ENCODE measurements at places on chromosomes 2 and 18.

DNA sequence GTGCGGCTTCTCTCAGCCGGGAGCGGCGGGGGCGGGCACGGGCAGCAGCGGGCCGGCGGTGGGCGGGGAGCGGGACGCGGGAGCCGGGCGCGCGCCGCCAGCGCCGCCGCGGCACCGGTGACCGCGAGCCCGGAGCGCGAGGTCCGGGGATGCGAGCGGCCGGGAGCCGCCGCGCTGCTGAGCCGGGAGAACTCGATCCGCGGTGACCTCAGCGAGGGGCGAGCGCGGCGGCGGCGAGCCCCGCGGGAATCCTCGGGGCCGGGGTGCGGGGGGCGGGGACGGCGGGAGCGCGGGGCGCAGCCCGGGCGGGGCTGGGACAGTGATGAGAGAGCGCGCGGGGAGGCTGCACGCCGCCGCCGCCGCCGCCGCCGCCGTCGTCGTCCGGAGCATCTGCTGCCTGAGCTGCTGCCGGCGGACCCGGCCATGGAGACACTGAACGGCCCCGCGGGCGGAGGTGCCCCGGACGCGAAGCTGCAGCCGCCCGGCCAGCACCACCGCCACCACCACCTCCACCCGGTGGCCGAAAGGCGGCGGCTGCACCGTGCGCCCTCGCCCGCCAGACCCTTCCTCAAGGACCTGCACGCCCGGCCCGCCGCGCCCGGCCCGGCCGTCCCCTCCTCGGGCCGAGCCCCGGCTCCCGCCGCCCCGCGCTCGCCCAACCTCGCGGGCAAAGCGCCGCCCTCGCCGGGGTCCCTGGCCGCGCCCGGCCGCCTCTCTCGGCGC lies at the start of gene MTCL1:
Gene MTCL1 (plus strand): TSS at position 319 of the 723 bp plus-strand sequence. CDS start 105 bp downstream, at position 424.
- DNase-seq: no peak

GRCh38 chr2:10926191-10926820 lies 14.6 kb downstream of the KCNF1 start:
- no peak for DNase-seq

GRCh38 chr18:72799106-72799505 lies 68.7 kb downstream of the NETO1 start:
- no peak for DNase-seq

- no peak for DNase-seq
Measured at GRCh38 chr18:30387401-30387800, 655.1 kb downstream of the DSC3 start.

DNA sequence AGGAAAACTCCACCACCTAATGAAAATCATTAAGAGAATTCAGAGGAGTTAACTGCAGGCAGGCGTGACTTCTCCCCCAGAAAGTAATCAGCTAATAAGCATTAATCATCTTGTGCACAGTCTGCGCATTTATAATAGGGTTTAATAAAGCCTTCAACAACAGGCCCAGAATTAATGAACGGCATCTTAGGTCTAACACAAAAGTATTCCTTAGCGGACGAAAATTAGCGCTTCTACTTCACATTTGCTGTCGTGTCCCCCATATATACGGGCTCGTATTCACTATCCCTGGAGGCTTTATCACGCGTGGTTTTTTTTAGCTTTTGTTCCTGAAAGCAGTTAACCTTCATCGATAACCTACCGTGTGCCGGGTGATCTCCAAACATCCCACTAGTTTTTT lies 1.8 kb downstream of the ATP8B1 start:
- DNase-seq: no peak

DNA sequence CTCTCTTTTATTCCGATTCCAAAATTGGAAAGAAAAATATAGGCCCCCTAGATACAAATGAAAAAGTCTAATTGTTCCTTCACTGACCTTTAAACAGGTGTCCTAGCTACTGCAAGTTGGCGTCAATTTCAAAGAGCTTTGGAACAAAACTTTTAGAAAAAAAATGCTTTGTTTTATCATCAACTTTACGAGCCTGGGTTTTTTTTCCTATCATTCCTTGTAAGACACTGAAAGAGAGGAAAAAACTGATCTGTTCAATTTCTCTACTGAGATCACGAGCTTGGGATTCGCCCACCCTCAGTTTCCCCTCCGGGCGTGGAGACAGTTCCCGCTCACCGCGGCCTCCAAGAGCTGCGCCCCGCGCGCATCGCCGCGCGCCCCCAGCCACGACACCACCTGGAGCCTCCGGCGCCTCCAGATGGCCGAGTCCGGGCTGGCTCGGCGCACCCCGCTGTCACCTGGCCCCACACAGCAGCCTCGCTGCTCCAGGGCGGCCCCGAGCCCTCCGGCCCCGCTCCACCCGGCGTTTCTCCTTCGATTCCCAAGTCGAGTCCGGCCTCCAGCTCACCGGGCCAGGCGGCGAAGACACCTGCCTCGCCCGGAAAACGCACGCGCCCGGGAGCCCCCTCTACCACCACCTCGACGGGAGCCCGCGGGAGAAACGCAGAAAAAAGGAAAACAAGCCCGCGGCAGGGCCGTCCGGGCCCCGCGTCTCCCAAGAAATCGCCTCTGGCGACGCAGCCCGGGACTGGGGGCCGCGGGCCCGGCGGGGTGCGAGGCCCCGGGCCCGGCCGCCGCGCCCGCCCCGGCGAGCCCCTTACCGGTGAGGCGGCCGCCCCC lies 656 bp downstream of the TBC1D8 start:
- peak; percentile 6 for DNase-seq

DNA sequence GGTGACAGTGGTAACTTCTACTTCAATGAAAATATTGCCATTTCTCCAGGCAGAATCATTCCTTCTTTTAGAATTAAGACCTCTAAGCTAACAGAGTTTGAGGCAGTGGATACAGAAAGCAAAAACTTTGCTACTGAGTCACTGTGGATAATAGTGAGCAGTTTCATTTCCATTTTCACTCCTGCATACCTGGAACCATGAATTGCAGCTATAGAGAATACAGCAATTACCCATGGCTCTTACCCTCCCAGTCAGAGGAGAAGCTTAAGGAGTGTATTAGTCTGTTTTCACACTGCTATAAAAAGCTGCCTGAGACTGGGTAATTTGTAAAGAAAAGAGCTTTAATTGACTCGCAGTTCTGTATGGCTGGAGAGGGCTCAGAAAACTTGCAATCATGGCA lies 531.4 kb upstream of the CNTNAP5 start:
- no peak for DNase-seq
